ENCODE measurements at places on chromosomes 2 and 18. TPM values are rescaled to one million over a fixed set of nuclear protein-coding genes. Genes with fewer than 3 reads are reported as not detected.

The SYT4 gene
- total RNA-seq = not detected

The RAX gene
- total RNA-seq = not detected

- peak; percentile 87 for DNase-seq
Observed at GRCh38 chr2:69741575-69742321, at the start of gene ANXA4. ANXA4 (plus strand) TSS chr2:69742134; CDS start chr2:69781566, 39,432 bp downstream.

- DNase-seq = no peak
Observed at GRCh38 chr2:96089356-96090195, 26.8 kb downstream of the ADRA2B start.

GRCh38 chr2:52395912-52396311 lies 1364.0 kb upstream of the NRXN1 start:
- DNase-seq = peak; percentile 0

DNA sequence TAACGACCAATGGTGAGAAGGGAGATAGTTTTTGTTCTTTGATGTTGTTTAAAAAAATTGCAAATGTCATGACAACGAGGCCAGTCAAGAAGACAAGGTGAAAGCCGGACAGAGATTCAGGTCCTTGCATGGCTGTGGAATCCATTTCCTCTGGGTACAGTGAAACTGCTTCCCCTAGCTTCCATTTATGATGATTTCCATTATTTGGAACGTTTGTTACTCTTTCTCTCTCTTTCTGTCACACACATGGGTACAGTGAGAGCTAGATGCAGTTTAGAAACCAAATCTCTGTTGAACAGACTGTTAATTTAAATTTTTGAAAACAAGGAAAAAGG lies 57.4 kb upstream of the MSH2 start:
- DNase-seq = no peak

GRCh38 chr2:54429054-54429453 lies 27.1 kb upstream of the SPTBN1 start:
- peak; percentile 51 for DNase-seq

GRCh38 chr2:28487258-28487657 lies 8.6 kb upstream of the PLB1 start:
- DNase-seq = peak; percentile 16
